ENCODE measurements at places on chromosomes 3 and 15.

- no peak for DNase-seq
Measured at GRCh38 chr3:16069149-16069922, 105.1 kb upstream of the GALNT15 start.

DNA sequence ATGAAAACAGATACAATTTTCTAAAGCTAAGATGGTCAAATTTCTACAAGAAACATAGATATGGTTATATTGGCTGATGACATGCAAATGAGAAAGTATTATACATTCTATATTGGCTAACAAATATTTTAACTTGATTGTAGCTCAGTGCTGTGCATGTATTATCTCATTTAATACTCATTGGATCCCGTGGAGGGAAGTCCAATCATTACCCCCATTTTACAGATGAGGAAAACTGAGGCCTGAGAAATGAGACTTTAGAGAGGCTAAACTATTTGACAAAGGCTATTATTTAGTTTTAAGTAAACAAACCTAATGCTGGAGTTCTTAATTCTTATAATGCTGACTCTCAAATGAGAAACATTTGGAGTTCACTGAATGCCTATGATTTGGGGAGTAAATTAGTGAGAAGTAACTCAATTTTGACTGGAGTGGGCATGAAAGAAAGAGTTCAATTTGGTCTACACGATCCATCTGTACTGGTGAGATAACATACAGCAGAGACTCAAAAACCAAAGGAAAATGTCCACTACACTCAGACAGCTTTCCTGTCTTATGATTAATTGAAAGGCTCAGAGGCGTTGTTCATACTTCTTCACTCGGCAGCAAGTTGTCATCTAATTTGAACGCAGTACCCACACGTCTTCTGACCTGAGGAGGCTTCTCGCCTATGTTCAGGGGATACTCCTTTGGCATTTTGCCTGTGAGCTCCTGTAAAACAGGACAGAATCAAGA lies 72.2 kb upstream of the LMOD3 start:
- DNase-seq = no peak

DNA sequence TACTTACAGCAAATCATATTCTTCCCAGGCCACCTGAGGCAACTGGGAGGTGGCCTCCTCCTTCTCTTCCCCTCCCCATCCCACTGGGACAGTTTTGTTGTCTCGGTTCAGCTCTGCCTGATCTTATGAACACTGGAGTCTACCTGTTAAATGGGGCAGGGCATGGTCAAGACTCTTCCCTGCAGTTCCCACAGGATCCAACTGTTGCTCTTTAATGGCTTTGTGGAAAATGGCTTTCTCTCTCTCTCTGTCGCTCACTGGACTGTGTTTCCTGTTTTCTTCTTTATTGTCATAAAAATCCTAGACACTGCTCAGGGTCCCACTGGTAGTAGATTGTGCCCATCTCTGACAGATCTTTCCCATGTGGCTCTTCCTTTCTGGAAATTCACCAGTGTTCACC lies 40.2 kb downstream of the SLC27A2 start:
- no peak for DNase-seq

DNA sequence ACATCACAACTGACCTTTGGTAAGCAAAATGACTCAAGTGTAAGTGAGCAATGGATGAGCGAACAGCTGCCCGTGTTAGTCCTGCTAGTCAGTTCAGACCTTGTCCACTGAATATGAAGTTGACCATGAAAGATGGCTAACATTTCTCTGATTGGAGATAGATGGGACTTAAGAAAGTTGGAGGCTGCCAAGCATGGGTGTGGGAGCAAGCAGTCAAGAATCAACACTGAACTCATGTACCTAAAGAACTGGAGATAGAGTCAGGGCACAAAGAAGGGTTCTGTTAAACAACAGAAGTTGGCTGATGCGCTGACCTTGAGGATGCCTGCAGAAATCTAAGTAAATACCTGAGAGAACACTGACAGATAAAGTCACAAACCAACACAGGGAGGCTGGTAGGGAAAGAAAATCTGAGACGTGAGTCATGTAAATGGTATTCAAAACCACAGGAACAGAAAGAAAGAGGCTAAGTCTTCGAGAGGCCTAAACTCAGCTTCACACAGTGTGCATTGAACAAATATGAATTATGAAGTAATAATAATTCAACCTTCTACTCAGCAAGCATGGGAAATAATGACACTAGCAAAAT lies 30.7 kb upstream of the ANPEP start:
- DNase-seq = no peak

DNA sequence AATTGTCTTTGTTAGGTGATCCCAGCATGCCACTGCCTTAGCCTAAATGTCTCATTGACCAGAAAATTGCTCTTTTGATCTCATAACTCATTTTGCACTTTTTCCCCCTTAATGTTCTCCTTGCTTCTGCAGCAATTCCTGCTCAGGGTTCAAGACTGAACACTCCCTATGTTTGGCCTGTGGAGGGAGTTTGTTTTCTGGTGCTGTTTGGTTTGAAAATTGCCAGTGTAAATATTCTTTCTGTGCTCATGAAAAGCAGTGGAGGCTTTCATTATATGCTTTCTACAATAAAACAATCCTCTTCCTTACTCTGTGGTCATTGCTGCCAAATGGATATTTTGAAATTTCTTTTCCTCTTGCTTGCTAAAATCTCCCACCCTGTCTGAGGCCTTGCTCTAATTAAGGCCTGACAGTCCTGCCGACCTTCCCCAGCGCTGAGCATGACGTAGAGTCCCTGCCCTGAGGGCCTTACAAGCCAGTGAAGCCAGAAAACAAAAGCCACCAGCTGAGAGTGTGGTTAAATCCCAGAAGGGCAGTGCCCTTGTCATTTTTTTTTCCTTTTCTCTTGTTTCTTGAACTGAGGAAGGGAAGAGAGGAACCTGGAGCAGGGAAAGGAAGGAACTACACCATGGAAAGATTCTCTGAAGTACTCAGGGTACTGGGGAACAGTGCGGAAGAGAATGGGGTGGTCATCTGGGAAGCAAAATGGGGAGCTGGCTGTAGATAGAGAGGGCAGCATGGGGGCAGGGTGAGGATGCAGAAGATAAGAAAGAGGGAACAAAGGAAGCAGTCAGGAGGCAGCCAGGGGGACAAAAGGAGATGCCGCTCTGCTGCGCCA lies 24.8 kb downstream of the ZBTB38 start:
- DNase-seq = no peak

DNA sequence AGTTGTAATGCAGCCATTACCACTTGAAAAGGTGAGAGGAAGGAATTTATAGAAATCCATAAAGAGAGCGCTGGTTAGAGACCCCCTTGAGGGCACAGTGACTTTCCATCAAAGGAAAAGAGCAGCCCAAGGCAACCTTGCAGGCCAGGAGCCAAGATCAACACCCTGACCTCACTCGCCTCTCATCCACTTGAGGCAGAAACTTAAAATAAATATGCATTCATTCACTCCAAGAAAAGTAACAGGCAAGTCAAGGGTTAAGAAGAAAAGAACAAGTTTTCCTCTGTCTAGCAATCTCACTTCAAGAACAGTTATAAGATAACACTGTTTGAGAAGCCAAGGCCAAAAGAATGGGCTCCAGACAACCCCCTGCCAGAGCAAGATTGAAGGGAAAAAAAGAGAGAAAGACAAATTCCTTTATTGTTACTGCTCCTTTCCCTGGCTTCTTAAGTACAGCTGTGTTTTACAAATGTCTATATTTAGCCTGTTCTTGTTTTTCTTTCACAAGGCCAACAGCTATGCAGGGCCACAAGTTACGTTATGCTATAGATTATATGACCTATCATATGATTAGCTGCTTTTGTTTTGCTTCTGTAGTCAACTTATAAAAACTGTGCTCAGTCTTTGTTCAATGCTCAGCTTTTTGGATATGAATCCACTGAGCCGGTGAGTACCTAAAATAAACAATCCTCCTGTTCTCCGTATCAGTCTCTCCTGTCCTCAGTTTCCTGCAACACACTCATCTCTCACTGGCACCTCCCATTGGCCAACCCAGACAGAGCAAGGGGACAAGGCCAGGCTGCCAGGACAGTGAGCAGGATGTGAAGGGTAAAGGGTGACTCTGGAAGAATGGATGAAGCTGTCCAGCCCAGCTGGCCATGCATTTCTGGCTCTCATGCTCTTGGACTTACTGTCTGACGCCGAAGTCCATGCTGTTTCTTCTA lies 15.8 kb upstream of the SSUH2 start:
- DNase-seq = no peak

DNA sequence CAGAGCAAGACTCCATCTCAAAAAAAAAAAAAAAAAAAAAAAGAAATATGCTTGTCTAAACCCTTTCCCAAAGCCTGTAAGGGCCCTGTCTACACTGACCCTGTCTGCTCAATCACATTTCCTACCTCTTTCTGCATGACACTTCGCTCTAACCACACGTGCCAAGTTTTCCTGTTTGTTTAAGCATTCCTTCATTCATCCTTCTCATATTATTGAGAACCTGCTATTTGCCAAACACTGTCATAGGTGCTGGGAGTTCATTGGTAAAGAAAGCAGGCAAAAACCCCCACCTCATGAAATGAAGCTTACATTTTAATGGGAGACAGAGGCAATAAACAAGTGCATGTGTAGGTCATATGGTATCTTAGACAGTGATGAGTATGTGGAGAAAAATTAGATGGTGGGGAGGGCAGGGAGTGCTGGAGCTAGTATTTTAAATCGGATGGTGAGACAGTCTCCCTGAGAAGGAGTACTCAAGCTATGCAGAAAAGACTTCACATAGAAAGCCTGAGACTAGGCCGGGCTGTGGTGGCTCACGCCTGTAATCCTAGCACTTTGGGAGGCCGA lies 48.0 kb downstream of the B3GNT5 start:
- DNase-seq = no peak

- no peak for DNase-seq
Measured at GRCh38 chr3:78879295-78879860, 888.4 kb downstream of the ROBO1 start.

- no peak for DNase-seq
Measured at GRCh38 chr3:19632099-19633074, 301.6 kb downstream of the EFHB start.

- DNase-seq = no peak
Measured at GRCh38 chr3:23324745-23325144, 121.6 kb downstream of the UBE2E2 start.

DNA sequence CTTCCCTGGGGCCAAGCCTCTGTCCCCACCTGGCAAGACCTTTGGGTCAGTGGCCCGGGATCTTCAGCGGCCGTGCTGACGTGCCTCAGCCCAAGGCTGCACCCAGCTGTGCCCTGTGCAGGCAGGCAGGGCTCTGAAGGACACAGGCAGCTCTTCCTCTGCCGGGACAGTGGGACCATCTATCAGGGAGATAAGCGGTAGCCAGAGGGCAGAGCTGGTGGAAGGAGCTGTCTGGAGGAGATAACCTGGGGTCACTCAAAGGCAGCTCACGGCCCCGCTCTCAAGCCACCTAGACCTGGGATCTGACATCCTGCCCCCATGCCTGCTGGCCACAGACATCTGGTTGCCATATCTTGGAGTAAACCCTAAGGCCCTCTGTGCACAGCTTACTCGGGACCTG lies 27.3 kb downstream of the DUSP7 start:
- DNase-seq = no peak

DNA sequence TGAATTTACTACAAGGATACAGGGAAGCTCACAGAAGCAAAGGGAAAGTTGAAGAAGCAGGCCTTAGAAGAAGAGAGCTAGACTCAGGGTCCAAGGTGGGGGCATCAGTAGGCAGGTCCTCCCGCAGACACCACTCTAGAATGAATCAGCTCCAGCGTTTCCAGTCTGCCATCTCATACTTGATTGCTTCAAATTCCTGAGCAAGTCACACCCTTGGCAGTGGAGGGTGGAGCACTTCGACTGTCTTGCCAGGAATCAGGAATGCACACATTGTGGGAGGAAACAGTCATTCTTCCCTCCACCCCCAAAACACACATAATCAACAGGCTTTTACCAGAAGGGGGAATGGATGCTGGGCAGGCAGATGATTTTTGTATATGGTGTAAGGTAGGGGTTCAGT lies 78.5 kb downstream of the CHCHD6 start:
- no peak for DNase-seq

- DNase-seq = no peak
Measured at GRCh38 chr15:27587810-27588209, 511.3 kb downstream of the OCA2 start.

GRCh38 chr3:141386126-141386488 lies 17.8 kb downstream of the ZBTB38 start:
- no peak for DNase-seq

DNA sequence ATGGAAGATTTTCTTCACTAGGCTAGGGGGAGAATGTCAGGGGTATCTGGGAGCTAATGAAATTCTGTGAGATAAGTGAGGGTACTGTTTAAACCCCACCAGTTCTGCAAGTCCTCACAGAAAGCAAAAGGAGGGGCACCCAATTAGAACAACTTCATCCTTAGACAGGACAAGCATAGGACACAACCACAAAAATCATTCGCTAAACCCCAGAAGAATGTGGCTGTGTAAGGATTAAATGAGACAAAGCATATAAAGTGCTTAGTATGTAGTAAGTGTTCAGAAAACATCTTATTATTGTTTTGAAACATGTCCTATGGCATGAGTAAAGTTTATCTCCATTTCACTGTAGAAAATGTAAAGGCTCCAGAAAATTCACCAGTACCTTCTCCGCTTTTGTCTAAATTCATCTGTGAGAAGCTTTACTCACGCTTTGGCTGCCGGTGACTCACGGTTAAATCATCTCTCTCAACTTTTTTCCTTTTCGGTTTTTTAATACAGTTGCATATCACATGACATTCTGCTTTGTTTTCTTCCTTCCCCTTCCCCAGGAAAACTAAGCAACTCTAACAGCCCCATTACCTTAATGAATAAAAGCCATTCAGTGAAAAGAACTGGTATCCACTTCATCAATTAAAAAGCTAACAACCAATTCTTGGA lies 1.7 kb downstream of the CLRN1 start:
- no peak for DNase-seq

- DNase-seq = no peak
Measured at GRCh38 chr3:132709761-132710160, 12.4 kb downstream of the NPHP3 start.

DNA sequence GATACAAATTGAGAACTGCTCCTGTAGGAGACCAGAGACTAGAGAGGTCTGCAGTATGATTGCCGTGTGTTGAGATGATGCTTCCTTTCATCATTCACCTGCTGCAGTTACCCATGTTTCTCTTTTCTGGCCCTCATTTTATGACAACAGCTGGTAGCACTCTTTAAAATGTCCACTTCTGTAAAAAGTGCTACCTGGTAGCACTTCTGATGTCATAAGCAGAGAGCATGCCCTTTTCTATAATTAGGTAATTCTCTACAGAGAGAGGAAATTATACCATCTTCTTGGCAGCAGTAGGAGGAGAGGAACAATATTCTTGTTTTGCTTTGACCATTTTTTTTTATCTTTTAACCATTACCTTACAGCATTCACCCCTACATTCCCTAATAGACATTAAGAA lies 123.8 kb downstream of the PPM1L start:
- DNase-seq = no peak

DNA sequence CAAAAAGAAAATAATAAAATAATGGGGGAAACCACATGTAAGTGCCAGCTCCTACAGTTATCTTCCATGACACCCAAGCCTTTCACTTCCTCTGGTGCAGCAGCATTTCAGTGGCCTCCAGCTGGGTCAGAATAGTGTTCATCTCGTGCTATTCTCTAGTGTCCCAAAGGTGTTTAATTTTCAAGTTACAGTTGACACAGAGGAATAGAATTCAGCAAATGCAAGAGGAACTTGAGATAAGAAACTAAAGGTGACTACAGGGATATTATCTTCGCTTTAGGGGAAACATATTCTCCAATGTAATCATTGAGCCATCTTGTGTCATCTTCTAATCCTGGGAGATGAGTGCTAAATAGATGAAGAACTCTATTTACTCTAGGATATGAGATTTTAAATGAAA lies 212.8 kb downstream of the EPHA3 start:
- DNase-seq = no peak

- DNase-seq = no peak
Measured at GRCh38 chr3:194723846-194724618, 38.3 kb downstream of the FAM43A start.

GRCh38 chr15:50219820-50220219 lies 37.8 kb downstream of the SLC27A2 start:
- DNase-seq = no peak

Data from activated CD4-positive, CD25-positive, alpha-beta regulatory T cell (primary cell).